ENCODE measurements at places on chromosomes 7 and 10.

- DNase-seq = no peak
Observed at GRCh38 chr10:132310701-132311337, 3.1 kb upstream of the STK32C start.

DNA sequence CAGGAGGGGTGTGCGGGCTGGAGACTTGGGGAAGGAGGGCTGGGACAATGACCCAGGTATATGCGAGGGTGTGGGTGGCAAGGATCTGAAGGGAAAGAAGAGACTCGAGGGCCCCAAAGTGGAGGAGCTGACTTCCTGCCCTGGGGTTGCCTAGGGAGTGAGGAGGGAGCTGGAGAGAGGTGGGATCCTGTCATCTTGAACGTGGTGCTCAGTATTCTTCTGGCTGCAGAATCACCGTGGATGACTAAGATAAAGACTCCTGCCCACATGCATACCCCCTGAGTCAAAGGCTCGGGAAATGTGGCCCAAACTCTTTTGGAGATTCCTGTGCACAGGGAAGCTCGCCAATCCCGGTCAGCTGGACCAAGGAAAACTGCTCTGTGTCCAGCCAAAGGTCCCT lies 31.2 kb downstream of the COL17A1 start:
- no peak for DNase-seq

- DNase-seq = no peak
Observed at GRCh38 chr7:159121068-159121467, 23.6 kb downstream of the VIPR2 start.

DNA sequence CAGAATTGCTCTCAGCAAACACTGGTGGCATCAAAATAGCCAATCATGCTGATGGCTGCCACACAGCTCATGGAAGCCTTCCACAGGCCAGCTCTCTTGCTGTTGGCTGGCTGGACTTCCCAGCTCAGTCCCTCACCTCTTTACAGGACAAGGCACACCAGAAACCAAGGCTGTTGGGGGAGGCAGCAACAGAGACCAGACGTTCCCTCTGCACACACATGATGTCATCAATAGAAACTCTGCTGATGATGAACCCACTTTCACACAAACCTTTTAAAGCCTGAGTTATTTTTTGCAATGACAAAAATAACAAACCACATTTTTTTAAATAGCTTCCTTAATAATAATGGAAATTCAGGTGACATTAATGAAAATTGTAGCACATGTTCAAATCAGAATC lies 300.9 kb upstream of the C7orf33 start:
- no peak for DNase-seq

GRCh38 chr7:28360739-28361138 lies 51.6 kb upstream of the CREB5 start:
- DNase-seq = no peak

DNA sequence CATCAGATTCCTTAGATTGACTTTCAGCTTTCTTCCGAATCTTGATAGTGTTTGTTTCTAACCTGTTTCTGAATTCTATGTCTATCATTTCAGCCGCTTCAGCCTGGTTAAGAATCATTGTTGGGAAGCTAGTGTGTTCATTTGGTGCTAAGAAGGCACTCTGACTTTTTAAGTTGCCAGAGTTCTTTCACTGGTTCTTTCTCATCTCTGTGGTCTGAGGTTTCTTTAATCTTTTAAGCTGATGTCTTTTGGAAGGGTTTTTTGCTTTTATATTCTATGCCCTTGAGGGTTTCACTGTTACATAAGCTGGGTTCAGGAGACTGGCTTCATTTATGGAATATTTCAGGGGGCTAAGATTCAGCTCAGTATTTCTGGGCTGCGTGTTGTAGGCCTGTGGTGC lies 104.5 kb upstream of the PRSS58 start:
- no peak for DNase-seq

DNA sequence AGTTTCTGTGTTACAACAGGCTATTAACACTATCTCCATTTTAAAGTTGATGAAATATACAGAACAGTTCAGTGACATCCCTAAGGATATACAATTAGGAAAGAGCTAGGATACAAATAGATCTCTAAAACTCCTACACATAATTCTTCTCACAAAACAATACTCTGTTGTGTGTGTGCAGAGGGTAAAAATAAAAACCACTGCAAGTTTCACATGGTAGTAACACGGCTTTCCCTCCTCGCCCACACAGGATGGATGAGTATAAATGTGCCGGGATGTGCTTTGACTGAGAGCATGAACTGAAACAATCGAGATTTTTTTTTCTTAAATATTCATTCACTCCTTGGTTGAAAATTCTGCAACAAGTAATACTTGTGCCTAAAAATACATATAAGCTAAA lies 131.5 kb upstream of the C1QL3 start:
- DNase-seq = no peak

DNA sequence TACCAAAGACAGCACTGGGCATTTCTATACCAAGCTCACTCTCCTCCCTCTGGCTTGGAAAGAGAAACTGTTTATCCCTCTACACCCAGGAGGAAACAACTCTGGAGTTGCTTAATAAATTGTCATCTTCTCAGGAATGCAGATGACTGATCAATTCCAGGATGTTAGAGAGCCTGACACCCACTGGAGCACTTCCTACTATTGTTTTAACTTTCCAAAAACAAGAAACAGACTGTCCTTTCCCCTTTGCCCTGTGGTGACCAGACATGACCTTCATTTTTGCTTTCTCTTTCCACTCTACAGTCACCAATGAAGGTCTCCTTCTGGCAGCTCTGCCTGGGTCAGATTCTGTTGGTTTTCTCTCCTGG lies 19.6 kb downstream of the GIMAP4 start:
- no peak for DNase-seq

GRCh38 chr10:33791272-33791660 lies 456.8 kb upstream of the NRP1 start:
- DNase-seq = no peak

DNA sequence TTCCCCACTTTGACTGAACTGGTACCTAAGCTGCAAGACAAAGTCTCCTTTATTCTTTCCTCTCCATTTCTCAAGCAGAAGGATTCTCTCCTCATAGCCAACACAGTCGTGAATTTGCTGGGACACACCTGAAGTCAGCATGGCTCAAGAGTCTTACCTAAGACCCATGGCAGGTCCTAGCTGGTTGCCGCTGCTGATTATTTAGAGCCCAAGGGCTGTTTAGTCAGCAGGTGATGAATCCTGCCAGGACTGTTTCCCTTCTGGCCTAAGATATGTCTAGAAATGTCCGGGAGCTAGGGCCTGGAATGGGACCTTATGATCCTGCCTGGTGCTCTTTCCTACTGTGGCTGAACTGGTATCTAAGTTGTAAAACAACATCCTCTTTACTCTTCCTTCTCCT lies 82.8 kb downstream of the AHCYL2 start:
- no peak for DNase-seq

DNA sequence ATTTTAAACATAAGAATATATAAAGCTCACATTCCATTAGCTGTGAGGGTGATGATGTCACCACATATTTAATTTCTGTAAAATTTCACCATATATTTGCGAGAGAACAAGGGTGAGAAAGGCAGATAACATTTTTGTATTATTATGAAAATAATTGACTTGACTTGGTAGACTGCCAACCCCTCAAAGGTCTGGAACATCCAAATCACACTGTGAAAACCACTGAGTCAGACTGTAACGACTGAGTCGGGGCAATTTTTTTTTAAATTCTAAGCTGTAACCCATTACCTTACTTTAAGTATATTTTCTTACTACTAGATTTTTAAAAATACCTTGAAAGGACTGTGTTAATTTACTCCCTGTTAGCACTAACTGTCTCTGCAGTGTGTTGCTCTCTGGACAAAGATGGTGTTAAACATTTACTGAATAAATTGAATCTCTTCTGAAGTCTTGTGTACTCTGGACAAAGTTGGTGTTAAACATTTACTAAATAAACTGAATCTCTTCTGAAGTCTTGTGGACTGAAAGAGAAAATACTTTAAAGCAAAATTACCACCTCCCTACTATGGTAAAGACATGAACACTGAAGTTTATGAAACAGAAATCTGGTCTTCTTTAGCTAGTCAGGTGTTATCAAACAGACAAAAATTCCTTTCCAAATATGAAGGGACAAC lies 14.1 kb downstream of the PDZD8 start:
- no peak for DNase-seq

DNA sequence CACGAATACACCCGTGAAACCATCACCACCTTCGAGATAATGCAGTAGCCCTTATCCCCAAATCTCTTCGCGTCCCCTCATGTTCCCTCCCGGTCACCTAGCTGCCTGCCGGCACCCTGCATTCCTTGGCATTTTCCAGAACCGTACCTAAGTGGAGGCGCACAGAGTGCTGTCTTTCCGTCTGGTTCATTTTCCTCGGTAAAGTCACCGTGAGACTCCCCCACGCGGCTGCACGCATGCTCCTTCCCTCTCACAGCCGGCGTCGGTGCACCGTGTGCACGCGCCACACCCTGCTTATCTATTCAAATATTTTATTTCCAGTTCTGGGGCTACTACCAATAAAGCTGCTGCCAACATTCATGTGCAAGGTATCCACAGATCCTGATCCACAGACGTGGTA lies 65.5 kb upstream of the NKX6-2 start:
- DNase-seq = no peak

- no peak for DNase-seq
Observed at GRCh38 chr10:34786464-34786863, 28.6 kb downstream of the PARD3 start.

DNA sequence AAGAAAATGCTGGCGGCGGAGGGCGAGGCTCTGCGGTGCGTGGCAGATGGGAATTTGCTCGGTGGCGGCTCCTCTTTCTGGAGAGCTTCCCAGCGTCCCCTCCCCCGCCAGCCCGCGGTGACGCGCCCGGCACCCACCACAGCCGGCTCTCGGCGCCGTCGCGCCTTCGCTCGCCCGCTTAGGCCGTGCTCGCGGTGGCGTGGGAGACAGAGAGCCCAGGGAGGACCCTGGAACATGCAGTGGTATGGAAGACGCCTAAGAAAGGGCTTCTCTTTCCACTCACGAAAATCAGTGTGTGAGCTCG lies 576 bp upstream of the CSGALNACT2 start:
- DNase-seq = no peak

- no peak for DNase-seq
Observed at GRCh38 chr10:127922206-127922605, 15.3 kb downstream of the PTPRE start.

GRCh38 chr7:909358-910329 lies 33.3 kb downstream of the GET4 start:
- no peak for DNase-seq

GRCh38 chr7:131265227-131265626 lies 62.4 kb upstream of the MKLN1 start:
- DNase-seq = no peak

GRCh38 chr10:76882796-76883195 lies 754.8 kb downstream of the KCNMA1 start:
- DNase-seq = no peak

DNA sequence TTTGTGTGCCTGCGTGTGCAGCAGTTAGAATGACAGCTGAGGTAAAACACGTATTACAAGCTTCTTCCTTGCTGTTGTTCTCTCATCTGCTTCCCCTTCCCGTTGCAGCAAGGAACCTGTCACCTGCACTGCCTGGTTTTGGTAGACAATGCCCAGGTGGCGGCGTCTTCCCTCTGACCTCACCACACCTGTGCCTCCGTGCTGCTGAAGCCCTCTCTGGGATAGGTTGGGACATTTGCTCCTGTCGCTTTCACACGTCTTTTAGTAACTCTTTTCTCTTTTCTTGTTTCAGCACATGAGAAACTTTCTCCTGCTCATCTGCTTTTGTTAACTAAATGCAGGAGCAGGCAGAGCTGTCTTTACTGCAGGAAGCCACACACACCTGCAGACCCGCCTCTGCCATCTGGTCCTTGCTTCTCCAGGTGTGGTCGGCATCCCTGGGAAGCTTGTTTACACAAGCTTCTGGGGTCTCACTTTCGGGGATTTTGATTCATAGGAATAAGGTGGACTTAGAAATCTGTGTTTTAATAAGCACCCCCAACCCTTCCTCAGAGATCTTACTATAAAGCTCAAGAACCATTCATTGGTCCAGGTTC lies 60.7 kb upstream of the EXOC6 start:
- DNase-seq = no peak

Measured in NCI-H2081 treated with DMSO at 0.1 percent for 48 hours (cell line).